Esophagus muscularis mucosa (tissue), 4 donors: ENCODE measurements at places on chromosomes 12 and 14. TPM values are rescaled to one million over a fixed set of nuclear protein-coding genes. Genes with fewer than 3 reads are reported as not detected.

Gene SLC25A47
- not detected for total RNA-seq

GRCh38 chr12:14307004-14307403 lies 58.5 kb upstream of the ATF7IP start:
- DNase-seq = no peak
- H3K27ac ChIP-seq = no peak overlapping the region
- H3K27me3 ChIP-seq = no peaks in the 10 kb centered on the region

DNA sequence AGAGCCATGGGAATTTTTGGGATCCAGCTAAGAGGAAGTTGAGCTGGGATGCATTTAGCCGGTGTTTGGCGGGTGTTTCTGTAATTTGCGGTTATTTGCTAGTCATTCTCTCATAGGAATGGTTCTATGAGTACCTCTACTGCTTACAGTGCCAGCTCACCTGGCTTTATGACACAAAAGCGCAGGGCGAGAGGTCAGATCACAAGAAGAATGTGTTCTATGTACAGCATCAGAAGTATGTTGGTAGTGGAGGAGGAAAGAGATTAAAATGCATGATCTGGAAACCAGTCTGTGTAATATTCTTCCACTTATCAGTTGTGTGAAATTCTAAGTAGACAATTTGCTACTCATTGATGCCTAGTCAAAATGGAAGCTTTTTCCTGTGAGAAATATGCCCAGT lies 173.3 kb downstream of the ADCK1 start:
- H3K4me1 ChIP-seq = no peaks in the 10 kb centered on the region
- H3K27ac ChIP-seq = no peak overlapping the region
- no peaks in the 10 kb centered on the region for H3K36me3 ChIP-seq
- DNase-seq = no peak

DNA sequence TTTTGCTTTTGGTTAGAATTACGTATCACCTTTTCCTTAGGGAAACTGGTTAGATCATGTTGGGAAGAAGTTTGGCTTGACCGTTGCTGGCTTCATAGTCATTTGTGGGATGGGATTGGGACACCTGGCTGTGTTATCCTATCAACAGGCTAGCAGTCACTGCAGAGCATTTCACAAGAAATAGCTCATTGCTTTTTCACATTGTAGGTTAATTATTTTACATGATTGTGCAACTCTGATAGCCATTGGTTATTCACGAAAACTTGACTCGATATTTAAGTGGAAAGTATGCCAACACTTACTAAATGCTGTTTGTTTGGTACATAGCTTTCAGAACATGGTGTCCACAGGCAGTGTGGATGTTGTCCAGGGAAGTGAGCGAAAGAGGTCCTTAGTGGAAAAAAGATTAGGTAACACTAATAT lies 89.4 kb downstream of the NKX2-1 start:
- H3K4me3 ChIP-seq = no peak overlapping the region
- H3K27ac ChIP-seq = no peak overlapping the region
- no peaks in the 10 kb centered on the region for H3K27me3 ChIP-seq
- peak; percentile 17 for DNase-seq
- H3K4me1 ChIP-seq = no peaks in the 10 kb centered on the region

DNA sequence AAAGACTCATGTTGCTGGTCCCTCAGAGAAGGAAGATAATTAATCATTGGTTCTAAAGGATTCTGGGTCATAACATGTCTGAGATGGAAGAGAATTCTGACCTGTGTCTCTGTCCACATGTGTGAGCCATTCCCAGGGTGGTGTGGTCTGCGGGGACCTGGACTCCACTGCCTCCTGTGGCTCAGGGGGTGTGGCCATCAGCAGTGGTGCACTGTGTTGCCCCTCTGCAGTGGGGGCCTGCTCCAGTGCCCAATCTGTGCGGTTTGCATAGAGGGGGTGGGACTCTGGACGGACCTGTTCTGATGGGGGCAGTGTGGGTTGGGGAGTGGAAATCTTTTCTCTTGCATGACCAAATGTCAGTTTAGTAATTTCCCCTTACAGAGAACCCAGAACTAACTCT lies 13.5 kb downstream of the KRT85 start:
- DNase-seq = no peak
- H3K27me3 ChIP-seq = no peaks in the 10 kb centered on the region
- no peak overlapping the region for H3K27ac ChIP-seq
